ENCODE measurements at places on chromosomes 3 and 15. TPM values are rescaled to one million over a fixed set of nuclear protein-coding genes. Genes with fewer than 3 reads are reported as not detected.

The WDR5B gene
- 1.8 TPM for total RNA-seq

The IGSF11 gene
- 6.6 TPM for total RNA-seq

The AHSG gene
- not detected for total RNA-seq

The ZNF770 gene
- total RNA-seq, result 17.7 TPM

The AADAC gene
- total RNA-seq, result 18.8 TPM

The LRIG1 gene
- total RNA-seq, result 4.7 TPM

The CPB1 gene
- total RNA-seq, result not detected

The ZPLD1 gene
- total RNA-seq, result 0.08 TPM

The TYRO3 gene
- total RNA-seq, result 12.6 TPM

The PLCH1 gene
- total RNA-seq, result 1.4 TPM

The SPESP1 gene
- total RNA-seq, result not detected

The KBTBD12 gene
- not detected for total RNA-seq

The RBP2 gene
- total RNA-seq, result not detected

The SEMA3G gene
- 0.07 TPM for total RNA-seq

The GALNT15 gene
- not detected for total RNA-seq

The SCN10A gene
- total RNA-seq, result not detected

The UROC1 gene
- not detected for total RNA-seq

All from A549 treated with RU486 at 1 μM for 4 hours (cell line).